ENCODE measurements at places on chromosomes 3 and 15.

- DNase-seq = no peak
These were observed 41.0 kb downstream of the DGKG start for GRCh38 chr3:186320862-186321568.

GRCh38 chr3:181660337-181660736, 51.4 kb upstream of the SOX2 start:
- no peak for DNase-seq

DNA sequence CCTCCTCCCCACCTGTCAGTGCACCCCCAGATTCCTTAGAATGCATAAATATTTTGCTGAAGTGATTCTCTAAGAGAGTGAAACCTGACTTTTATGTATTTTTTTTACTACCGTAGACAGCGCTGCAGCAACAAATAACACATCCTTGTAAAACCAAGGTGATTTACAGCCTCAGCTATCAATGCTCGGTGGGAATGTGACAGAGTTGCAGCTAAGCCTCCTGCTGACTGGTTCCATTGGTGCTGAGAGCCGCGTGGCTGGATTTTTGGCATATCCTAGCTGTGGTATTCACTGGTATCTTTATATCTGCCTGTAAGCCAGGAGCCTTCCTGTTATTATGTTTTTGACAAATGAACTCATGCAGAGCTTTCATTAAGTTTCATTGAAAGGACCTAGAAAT, 11.0 kb downstream of the FGD5 start:
- no peak for DNase-seq

GRCh38 chr15:88727439-88727838, 75.8 kb upstream of the ACAN start:
- no peak for DNase-seq
